ENCODE measurements at places on chromosomes 13 and 19.

GRCh38 chr19:43752287-43752875 is 2.4 kb downstream of the SMG9 start:
- no peak for DNase-seq

DNA sequence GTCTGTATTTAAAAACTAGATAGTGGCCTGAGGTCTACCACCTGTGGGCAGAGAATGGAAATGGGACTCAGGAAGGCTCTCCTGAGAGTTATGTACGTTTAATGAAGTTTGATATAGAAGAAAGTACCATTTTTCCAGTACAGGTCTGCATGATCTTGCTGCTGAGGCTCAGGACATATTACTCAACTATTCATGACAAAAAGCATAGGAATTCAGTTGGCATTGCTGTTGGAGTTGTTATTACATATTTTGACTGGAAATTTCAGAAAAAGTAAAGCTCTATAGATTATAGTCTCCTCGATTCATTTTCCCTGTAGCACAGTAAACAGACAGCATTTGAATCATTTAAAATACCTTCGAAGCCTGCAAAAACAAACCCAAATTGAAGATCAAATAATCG is 469.8 kb downstream of the DCT start:
- no peak for DNase-seq

- no peak for DNase-seq
These were observed 32.1 kb upstream of the OR1M1 start for GRCh38 chr19:9054765-9055164.

DNA sequence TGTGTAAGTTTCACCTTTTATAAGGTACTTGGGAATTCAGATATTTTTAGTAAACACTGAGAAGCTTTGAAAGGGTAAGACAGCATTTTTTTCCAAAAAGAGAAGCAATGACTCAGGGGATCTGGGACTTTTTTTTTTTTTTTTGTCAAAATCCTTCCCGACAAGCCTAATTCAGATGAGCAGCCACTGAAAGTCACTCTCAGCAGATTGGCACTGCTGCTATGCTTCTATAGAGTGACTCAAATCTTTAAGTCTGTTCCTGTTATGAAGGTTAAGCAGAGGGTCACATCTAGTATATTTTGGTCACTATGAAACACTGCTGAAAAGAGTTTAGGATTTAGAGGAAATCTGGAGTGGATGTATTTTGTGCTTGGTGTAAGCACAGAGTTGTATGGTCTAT is 571.1 kb downstream of the MYO16 start:
- DNase-seq = no peak

- no peak for DNase-seq
These were observed 77.6 kb upstream of the STARD13 start for GRCh38 chr13:33362986-33363727.

DNA sequence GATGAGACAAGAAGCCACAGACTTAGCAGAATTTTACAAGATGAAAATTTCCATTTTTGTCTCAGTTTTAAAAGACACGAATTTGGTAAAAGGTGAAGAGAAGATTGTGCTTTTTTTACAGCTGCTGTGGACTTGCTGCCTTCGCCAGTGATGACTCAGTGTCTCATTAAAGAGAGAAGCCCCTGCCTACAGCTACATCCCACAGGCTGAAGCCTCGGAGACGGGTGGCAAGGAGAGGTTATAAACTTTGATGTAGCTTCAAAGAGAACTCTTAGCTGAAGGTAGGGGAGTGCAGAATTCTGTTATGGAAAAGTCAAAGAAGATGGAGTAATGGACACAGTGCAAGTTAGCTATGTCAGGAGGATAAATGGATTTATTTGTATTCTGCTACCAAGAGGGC is 683.4 kb upstream of the ARGLU1 start:
- no peak for DNase-seq

DNA sequence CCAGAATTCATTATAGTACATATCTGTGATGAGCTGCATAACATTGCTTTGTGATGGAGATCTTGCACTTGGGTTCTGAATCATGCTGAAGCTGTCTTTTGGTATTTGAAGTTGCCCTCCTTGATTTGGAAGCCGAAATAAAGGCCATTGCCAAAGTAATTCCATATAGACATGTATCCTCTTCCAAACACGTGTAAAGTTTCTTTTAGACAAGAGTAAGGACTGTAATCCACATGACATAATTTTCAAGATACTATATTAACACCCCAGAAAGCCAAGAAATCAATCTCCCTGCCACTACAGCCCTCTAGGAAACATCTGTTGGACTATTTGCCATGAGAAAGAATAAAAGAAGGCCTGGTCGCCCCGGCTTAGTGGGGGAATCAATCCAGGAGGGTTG is 754.2 kb downstream of the FGF9 start:
- DNase-seq = no peak

- no peak for DNase-seq
These were observed 19.7 kb upstream of the CLN5 start for GRCh38 chr13:76971851-76972829.

DNA sequence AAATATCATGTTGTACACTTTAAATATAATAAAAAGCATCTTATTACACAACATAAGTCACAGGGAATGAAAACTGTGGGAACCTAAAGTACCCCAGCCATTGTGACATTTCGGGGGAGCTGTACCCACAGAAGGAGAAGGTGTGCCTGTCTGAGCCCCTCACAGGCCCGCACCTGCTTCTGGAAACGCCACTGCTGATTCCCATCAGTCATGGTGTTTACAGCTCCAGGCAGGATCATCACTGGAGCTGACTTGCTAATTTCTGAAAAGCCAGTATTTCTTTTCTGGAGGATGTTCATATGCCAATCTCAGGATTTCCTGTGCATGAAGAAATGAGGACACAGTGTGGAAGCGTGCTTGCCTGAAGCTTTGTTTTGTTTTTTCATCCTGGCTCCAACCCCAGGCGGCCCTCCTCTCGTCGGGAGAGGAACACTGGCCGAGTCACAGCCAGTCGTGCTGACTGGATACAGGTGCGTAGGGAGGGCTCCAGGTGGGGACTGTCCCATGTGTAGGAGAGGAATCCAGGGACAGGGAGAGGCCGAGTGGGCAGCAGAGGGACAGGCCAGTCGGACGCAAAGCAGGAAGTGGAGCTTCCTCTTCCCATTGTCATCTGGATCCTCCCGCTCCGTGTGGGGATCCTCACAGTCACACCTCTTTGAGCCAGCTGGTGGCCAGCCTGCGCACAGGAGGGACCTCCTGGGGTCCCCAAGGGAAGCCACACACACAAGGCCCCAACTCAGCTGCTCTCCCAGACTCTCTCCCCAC is 4.2 kb upstream of the ATP12A start:
- DNase-seq = no peak

- no peak for DNase-seq
These were observed 21.1 kb upstream of the CFAP97D2 start for GRCh38 chr13:114157869-114158495.

- no peak for DNase-seq
These were observed 124.7 kb downstream of the RGCC start for GRCh38 chr13:41582027-41582463.

- DNase-seq = no peak
These were observed 535.9 kb upstream of the ATXN8OS start for GRCh38 chr13:69571606-69572323.

- DNase-seq = no peak
These were observed 127.6 kb upstream of the GPC6 start for GRCh38 chr13:93098972-93099371.

- DNase-seq = no peak
These were observed 322.7 kb downstream of the SUCLA2 start for GRCh38 chr13:47678201-47678968.
